ENCODE measurements at places on chromosomes 16 and 17. TPM values are rescaled to one million over a fixed set of nuclear protein-coding genes. Genes with fewer than 3 reads are reported as not detected.

Gene C16orf46
- not detected for total RNA-seq

DNA sequence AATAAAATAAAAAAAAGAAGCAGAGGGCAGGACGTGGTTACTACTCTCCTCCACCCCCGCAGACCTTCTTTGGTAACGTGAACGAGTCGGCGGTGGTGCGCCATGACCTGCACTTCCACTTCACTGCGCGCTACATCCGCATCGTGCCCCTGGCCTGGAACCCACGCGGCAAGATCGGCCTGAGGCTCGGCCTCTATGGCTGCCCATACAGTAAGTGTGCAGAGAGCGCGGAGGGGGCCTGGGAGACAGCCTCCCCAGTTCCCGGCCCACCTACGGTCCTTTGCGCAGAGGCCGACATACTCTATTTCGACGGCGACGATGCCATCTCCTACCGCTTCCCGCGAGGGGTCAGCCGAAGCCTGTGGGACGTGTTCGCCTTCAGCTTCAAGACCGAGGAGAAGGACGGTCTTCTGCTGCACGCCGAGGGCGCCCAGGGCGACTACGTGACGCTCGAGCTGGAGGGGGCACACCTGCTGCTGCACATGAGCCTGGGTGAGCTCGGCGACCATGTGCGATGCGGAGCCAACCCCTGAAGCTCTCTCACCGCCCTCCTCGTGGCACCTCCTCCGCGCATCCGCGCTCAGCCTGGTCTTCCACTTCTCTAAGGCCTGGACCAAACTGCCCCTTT lies 2.7 kb downstream of the CNTNAP1 start:
- no peak overlapping the region for H3K4me3 ChIP-seq
- peaks cover 26% of the 10 kb centered on the region for H3K27me3 ChIP-seq
- H3K4me1 ChIP-seq, result peaks cover 34% of the 10 kb centered on the region
- no peak overlapping the region for H3K27ac ChIP-seq
- no peak for DNase-seq

Gene LRRC36
- total RNA-seq, result not detected

GRCh38 chr17:10172241-10172741 lies 26.1 kb downstream of the GAS7 start:
- H3K27ac ChIP-seq, result peak overlapping the region; percentile 84
- no peaks in the 10 kb centered on the region for H3K27me3 ChIP-seq
- H3K36me3 ChIP-seq, result no peaks in the 10 kb centered on the region
- H3K4me3 ChIP-seq, result no peak overlapping the region
- H3K4me1 ChIP-seq, result peaks cover 66% of the 10 kb centered on the region
- no peak for DNase-seq

GRCh38 chr16:69077251-69077650 lies 28.2 kb upstream of the HAS3 start:
- H3K4me3 ChIP-seq, result no peak overlapping the region
- no peaks in the 10 kb centered on the region for H3K27me3 ChIP-seq
- H3K4me1 ChIP-seq, result no peaks in the 10 kb centered on the region
- H3K27ac ChIP-seq, result no peak overlapping the region

DNA sequence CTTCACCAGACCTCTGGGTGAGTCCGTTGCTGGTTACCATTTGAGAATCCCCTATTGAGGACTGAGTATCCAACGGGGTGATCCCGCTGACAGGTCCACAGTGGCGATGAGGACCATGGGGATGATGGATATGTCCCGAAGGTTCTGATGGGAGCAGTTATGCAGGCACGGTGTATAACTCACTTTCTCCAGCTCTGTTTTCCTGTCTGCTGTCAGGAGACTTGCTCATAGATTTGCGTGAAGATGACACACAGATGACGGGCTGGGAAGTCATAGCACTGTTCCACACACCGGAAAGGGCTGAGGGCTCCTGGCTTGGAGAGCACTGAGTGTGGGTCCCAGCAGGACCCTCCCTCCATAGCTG lies 22.2 kb upstream of the ADCY7 start:
- H3K27me3 ChIP-seq, result no peaks in the 10 kb centered on the region
- H3K36me3 ChIP-seq, result no peaks in the 10 kb centered on the region
- no peak overlapping the region for H3K4me3 ChIP-seq
- H3K27ac ChIP-seq, result no peak overlapping the region
- no peak for DNase-seq
- peaks cover 25% of the 10 kb centered on the region for H3K4me1 ChIP-seq

- H3K27ac ChIP-seq, result no peak overlapping the region
- peaks cover 43% of the 10 kb centered on the region for H3K4me1 ChIP-seq
- no peak for DNase-seq
- H3K36me3 ChIP-seq, result peaks cover 7% of the 10 kb centered on the region
Observed at GRCh38 chr16:57525761-57526160, 10.6 kb downstream of the CCDC102A start.

GRCh38 chr17:40827746-40828453 lies 5.5 kb upstream of the KRT10 start:
- no peaks in the 10 kb centered on the region for H3K4me1 ChIP-seq
- H3K4me3 ChIP-seq, result no peak overlapping the region
- H3K27me3 ChIP-seq, result peaks cover 5% of the 10 kb centered on the region
- H3K27ac ChIP-seq, result no peak overlapping the region
- no peak for DNase-seq

Gene KCNJ18
- not detected for total RNA-seq
